Posterior cingulate gyrus (tissue), 11 donors: ENCODE measurements at places on chromosomes 16 and 17.
A peak's percentile ranks its signal among the peaks of the same experiment; 100 is the strongest.

GRCh38 chr17:80833952-80834892, 157.4 kb upstream of the CHMP6 start:
- DNase-seq: peak; percentile 26

DNA sequence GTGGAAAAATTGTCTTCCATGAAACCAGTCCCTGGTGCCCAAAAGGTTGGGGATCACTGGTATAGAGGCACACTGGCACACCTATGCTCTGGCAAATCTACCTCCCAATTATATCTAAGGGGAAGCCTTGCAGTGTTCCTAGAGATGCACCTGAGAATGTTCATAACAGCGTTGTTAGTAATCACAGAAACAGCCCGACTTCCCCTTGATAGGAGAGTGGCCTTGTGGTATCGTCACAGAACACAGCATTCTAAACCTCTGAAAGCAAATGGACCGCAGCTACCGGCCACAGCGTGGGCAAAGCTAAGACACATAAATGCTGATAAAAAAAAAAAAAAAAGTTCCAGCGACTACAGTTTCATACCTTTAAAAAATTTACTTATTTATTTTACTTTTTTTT, 39.1 kb upstream of the ADGRG1 start:
- DNase-seq: no peak

DNA sequence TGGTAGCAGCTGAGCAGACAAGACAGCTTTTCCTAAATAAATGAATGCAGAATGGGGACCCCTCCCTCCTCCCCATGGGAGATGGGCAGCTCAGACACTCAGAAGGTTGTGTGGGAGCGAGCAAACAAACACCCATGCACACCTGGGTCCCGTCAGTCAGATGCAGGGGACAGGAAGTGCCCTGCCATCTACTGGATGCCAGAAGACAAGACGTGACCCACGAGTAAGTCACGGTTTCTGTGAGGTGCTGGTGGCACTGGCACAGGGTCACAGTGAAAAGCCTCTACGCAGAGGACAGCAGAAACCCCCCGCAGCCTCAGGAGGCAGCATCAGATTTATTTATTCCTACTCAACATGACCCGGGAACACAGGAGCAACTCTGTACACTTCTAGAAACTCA, 8.4 kb downstream of the HBQ1 start:
- DNase-seq: no peak

GRCh38 chr17:37802712-37803416, 58.0 kb upstream of the HNF1B start:
- DNase-seq: no peak

GRCh38 chr17:78748048-78748729, 33.9 kb downstream of the CYTH1 start:
- DNase-seq: no peak

DNA sequence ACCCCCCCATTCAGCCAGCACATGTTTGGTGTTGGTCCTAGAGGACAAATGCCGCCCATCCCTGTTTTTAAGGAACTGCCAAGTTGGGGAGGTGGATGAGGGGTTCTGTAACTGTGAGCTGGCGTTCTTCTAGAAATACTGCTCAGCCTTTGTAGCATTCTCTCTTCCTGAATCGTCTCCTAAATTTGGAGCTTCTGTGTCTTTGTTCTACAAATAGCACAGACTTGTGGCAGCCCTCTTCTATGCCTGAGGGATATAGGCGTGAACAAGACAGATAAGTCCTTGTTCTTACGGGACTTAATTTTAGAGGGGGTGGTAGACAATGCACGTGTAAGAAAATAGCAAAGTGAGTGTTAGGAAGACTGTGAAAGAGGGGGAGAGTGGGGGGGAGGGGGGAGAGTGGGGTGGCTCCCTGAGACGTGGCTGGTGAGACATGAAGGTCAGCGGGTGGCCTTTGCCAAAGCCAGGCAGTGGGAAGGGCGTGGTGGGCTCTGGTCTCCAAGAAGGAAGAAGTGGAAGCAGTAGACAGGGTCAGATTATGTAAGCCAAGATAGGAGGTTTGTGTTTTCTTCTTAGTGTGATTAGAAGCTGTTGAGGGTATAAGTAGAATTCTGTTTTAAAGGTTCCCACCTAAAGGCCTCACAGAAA, 9.9 kb downstream of the MFSD11 start:
- DNase-seq: no peak
